NCI-H1092 treated with DMSO at 0.1 percent for 48 hours (cell line): ENCODE measurements at places on chromosomes 6 and 20.

- no peak for DNase-seq
Measured at GRCh38 chr6:24797596-24798216, 1.0 kb downstream of the ARMH2 start.

GRCh38 chr6:39984051-39984450, 49.8 kb upstream of the MOCS1 start:
- DNase-seq, result no peak

GRCh38 chr6:93365445-93365844, 53.9 kb downstream of the EPHA7 start:
- no peak for DNase-seq

DNA sequence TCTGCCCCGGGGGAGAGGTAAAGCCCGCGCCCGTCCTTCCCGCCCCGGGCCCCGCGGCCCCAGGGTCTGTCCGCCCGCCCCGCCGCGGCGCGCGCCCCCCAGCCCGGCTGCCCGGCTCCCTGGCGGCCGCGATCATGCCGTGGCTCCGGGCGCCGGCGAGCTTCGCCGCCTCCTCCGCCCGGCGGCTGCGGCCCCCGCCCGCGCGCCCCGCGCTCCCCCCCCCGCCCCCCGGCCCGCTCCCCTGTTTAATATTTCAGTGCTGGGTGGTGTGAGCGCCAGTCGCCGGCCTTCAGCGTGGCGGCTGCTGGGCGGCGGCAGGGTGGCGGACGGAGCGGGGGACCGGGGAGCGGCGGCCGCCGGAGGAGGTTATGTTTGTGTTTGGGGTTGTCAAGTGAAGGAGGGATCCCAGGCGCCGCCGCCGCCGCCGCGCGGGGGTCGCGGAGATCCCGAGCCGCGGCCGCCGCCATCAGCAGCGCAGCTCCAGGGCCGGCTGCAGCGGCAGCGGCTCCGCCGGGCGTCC, at the start of gene HIVEP1:
TSS of gene HIVEP1 (plus strand) at position 275 of the 520 bp plus-strand sequence. CDS start 3,317 bp downstream, outside the sequence.
- no peak for DNase-seq

DNA sequence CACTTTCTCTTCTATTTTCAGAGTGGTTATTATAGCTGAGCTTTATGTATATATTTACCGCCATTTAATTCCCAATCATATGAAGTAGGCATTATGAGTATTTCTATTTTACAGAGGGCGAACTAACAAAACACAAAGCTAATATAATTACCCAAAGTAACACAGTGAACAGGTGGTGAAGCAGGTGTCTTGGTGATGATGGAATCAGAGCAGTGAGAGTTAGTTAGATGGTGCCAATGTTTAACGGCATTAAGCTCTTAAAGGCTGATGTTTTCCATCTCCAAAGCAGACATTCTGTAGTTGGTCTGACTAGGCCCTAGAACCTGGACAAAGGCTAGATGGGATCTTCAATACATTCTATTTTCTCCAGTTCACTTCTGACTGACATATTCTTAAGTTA, 551.1 kb upstream of the SYNCRIP start:
- no peak for DNase-seq

DNA sequence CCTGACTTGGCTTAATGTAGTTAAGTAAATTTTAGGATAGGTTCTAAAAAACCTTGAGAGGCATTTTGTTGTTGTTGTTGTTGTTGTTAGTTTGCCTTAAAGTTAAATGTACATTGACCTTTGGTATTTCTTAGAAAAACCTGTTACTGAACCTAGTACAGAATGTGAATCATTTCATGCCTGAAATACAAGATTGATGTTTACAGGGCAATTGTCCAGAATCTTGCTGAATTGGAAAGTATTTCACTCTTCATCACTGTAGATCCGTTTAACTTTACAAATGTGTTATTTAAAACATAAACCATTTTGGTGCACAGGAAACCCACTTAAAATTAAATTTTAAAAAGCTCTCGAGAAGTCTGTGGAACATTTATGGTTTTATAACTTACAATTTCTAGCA, 75.0 kb downstream of the CEP57L1 start:
- no peak for DNase-seq

- DNase-seq, result no peak
Measured at GRCh38 chr6:170208182-170208601, 82.7 kb downstream of the DLL1 start.

GRCh38 chr6:85163156-85164080, 286.5 kb upstream of the NT5E start:
- DNase-seq, result no peak

- no peak for DNase-seq
Measured at GRCh38 chr6:78505178-78505577, 362.2 kb upstream of the IRAK1BP1 start.

DNA sequence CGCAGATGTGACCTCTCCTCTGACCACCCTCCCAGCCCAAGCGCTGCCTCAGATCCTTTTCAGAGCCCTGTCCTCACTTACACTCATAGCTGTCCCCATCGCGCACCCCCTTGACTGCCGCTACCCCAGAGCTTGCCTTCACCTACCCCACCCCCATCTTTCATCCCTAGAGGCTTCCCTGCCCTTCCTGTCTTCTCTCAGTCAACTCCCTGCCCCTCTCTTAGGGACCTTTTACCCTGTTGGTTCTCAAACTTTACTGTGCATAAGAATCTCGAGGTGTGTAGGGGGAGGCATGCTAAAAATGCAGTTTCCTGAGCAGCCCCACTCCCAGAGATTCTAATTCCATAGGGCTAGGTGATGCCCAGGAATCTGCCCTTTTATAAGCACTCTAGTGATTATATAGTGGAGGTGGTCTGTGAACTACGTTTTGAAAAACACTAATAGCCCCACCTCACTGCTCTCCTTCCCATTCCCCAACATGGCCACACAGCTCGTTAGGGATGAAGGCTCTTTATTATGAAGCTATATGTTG, 725 bp downstream of the TM9SF4 start:
- no peak for DNase-seq

DNA sequence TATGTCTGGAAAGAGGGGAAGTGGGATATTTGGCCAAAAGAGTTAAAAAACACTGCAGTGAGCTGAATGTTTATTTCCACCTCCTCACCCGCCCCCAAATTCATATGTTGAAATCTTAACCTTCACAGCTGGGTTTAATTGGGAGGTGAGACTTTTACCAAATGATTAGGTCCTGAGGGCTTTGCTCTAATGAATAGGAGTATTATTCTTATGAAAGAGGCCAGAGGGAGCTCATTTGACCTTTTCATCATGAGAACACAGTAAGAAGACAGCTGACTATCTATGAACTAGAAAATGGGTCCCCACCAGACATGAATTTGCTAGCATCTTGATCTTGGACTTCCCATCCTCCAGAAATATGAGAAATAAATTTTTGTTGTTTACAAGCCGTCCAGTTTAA, 1028.9 kb downstream of the PHF3 start:
- DNase-seq, result no peak

GRCh38 chr6:37696220-37696840, 1.4 kb downstream of the MDGA1 start:
- DNase-seq, result peak; percentile 18

- DNase-seq, result no peak
Measured at GRCh38 chr20:57526087-57526884, 1.3 kb upstream of the CTCFL start.

DNA sequence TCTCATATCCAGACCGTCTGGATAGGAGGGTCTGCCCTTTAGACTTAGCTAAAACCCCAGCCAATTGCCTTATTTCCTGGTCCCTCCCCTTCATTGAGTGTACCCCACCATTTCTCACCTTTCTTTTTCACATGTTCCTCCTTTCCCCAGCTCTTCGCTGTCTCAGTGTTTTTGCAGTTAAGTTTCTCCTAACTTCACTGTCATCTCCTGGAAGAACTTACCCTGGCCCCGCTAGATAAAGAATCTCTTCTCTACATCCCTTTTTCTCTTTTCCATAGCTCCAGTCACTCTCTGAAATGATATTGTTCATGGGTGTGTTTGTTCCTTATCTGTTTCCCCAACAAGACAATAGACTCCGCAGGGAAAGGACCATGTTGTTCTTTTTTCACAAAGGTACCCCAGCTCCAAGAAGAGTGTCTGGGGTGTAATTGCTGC, 208.8 kb downstream of the TSHZ2 start:
- DNase-seq, result no peak

- no peak for DNase-seq
Measured at GRCh38 chr6:163461696-163462095, 47.2 kb downstream of the QKI start.

- DNase-seq, result no peak
Measured at GRCh38 chr20:61577065-61577464, 325.0 kb downstream of the CDH4 start.

- no peak for DNase-seq
Measured at GRCh38 chr6:4953440-4953839, 50.4 kb downstream of the RPP40 start.

GRCh38 chr20:51500936-51501335, 41.6 kb downstream of the NFATC2 start:
- DNase-seq, result no peak

DNA sequence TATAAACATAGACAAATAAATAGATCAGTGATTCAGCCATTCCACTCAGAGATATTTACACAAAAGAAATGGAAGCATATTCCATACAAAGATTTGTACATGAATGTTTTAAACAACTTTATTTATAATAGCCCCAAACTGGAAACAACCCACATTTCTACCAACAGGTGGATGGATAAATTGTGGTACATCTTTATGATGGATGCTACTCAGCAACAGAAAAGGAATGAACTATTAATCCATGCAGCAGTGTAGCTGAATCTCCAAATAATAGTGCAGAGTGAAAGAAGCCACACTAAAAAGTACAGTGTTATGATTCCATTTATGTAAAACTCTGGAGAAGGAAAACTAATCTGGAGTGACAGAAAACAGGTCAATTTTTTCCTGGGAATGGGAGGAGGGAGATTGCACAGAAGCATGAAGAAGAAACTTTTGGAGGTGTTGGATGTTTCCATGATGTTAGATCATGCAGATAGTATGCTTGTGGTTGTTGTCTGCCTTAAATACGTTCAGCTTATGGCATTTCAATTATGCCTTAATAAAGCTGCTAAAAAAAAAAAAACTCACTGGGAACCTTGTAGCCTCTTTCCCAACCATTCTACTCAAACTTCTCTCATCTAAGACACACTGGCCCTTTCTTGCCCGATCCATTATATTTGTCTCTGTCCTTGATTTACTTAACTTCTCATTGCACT, 100.9 kb downstream of the PPP1R14C start:
- no peak for DNase-seq

DNA sequence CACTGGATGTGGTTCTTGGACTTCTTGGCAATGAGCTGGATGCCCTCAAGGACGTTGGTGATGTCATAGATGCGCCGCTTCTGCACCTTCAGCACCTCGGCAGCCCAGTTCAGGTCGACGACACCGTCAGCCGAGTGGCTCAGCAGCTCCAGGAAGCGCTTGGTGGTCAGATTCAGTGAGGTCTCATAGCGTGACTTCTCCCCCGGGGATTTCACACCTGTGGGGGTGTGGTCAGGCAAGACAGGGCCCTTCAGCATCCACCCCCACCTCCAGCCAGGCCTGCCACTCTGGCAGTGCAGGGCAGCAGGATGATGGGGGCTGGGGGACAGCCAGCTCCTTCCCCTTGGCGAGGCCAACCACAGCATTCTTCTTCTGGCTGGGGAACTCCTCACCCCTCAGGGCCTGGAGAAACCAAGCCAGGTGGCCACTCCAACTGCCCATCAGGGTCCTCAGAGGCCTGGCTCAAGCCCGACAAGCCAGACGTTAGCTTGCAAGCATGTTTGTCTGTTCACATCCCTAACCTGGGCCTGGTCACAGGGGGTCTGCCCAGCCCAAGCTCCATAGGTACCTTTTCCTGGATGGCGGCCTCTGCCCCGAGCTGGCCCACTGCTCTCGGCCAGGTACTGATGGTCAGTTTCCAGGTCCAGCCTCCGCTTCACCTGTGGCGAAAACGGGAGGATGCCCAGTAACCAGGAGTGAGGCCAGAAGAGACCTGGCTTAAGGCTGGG, 5.7 kb upstream of the NECAB3 start:
- DNase-seq, result no peak
